COLO829 (cell line): ENCODE measurements at places on chromosomes 3 and 15.

DNA sequence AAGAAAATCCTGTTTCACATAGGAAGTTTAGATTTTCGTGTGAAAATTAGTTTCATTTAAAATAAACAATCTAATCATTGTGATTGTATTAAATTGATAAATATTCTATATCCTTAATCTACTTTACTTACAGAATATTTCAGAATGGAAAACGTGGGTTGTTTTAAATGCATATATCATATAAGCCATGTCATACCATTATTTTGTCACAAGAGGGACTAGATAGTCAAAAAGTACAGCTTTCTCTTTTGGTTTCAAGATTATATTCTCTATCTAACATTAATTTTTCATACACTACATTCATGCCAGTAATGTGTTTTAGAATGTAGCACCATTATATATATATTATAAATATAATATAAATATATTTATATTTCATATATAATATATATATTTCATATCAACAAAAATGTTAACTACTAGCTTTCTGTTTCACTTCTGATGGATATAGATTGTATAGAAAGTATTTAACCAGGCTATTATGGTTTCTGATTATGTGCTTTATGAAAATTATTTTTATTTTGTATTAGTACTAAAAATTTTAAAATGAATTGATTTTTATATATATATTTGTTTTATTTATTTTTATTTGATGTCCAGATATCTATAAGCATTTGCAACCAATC lies 45.3 kb downstream of the OSTN start:
- peak; percentile 43 for DNase-seq

DNA sequence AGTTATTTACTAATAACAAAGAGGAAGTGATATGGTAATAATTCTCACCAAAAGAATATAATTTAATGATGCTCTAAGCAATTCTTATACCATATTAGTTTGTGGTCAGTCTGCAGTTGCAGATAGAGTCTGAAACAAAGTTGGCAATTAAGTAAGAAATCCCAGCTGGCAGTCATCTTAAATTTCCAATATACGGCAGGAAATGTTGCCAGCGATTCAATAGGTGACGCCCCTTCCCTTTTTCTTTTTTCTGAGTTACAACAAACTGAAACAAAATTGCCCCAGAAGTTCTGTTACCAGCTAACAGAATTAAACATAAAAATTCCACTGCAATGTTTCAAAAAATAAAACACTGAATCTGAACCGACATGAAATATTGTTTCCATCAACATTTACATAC lies 26.7 kb downstream of the LRRFIP2 start:
- no peak for DNase-seq

- no peak for DNase-seq
These were observed 25.3 kb downstream of the TRANK1 start for GRCh38 chr3:36919439-36920160.

DNA sequence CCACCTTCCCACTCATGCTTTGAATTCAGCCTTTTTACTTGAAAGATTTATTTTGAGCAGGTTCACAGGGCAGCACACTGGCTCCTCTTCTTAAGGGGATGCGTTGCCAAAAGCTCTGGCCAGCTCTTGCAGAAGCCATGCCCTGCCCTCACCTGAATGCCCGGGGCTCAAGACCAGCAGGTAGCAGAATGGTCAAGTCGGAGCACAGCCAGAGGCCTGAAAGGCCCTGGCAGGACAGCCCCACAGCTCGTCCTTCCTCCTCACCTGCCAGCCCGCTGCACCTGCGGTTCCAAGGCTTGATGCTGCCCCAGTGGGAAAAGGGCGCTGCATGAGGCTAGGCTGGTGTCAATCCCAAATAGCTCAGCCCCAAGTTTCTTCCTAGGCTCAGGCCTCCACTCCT lies 13.1 kb downstream of the CA12 start:
- no peak for DNase-seq

DNA sequence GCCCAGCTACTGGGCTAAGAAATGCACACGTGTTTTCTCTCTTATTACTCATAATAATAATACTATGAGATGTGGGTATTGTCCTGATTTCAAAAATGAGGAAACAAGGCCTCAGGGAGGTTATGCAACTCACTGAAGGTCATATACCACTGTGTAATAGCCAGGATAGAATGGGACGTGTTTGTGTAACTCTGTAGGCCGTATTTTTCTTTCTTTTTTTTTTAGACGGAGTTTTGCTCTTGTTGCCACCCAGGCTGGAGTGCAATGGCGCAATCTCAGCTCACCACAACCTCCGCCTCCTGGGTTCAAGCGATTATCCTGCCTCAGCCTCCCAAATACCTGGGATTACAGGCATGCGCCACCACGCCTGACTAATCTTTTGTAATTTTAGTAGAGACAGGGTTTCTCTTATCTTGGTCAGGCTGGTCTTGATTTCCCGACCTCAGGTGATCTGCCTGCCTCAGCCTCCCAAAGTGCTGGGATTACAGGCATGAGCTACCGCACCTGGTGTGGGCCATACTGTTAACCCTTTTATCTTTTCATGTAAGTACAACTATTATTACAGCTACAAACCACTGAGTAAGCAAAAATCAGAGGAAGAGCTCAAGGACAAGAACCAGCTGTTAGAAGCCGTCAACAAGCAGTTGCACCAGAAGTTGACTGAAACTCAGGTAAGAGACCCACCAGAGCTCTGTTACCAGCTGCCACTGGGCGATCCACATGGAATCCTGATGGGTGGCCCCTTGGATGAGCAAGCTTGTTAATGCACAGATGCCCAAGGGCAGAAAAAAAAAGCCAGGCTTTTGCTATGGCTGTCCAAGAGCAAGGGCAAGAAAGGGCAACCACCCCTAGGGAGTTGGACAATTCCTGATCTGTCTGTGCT lies 6.7 kb downstream of the KNSTRN start:
- DNase-seq, result no peak

- DNase-seq, result no peak
These were observed 670 bp upstream of the ACAP2 start for GRCh38 chr3:195443391-195443989.

GRCh38 chr15:95129574-95129973 lies 898.2 kb downstream of the MCTP2 start:
- DNase-seq, result no peak
